ENCODE measurements at places on chromosomes 2 and 18.

DNA sequence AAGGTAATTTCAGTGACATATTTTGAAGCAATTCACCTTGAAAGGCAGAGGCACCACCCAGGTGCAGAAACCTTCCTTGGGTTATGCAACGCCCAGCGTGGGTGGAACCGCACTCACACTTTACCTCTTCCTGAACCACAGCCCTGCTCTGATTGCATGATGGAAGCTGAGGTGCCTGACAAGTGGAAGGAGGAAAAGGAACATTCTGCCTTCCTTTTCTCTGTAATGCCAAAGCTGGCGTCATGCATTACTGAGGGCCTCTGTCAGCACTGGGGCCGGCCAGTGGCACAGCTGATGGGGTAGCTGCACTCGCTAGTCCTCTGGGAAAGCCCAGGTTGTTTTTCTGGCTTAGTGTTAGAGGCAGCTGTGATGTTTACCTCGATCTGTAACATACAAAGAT, 266.5 kb downstream of the NEDD4L start:
- DNase-seq: no peak

DNA sequence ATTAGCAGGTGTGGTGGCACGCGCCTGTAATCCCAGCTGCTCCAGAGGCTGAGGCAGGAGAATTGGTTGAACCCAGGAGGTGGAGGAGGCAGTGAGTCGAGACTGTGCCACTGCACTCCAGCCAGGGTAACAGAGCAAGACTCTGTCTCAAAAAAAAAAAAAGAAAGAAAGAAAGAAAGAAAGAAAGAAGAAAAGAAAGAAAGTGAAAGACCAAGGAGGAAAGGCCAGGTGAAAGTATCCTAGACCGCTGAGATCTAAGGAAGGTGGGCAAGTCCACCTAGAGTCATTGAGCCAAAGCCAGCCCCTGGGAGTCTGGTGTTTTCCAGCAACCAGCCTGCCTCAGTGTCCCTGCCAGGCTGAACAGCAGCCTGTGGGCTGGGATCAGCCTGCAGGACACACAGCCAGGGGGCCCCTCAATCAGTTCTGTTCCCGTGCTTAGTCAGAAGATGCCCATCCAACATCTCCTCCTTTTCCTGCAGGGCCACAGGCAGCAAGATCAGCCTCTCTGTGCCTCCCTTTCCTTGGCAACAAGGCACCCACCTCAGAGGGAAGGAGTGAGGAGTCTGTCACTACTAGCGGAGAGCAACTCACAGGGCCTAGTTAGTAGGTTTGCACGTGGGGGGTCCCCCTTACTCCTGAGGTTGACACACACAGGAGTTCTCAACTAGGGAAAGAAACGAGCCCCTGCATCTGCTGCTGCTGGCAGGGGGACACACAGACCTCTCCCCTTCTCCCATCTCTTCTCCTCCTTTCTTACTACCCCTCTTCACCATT, 64.1 kb downstream of the SMAD7 start:
- DNase-seq: no peak

DNA sequence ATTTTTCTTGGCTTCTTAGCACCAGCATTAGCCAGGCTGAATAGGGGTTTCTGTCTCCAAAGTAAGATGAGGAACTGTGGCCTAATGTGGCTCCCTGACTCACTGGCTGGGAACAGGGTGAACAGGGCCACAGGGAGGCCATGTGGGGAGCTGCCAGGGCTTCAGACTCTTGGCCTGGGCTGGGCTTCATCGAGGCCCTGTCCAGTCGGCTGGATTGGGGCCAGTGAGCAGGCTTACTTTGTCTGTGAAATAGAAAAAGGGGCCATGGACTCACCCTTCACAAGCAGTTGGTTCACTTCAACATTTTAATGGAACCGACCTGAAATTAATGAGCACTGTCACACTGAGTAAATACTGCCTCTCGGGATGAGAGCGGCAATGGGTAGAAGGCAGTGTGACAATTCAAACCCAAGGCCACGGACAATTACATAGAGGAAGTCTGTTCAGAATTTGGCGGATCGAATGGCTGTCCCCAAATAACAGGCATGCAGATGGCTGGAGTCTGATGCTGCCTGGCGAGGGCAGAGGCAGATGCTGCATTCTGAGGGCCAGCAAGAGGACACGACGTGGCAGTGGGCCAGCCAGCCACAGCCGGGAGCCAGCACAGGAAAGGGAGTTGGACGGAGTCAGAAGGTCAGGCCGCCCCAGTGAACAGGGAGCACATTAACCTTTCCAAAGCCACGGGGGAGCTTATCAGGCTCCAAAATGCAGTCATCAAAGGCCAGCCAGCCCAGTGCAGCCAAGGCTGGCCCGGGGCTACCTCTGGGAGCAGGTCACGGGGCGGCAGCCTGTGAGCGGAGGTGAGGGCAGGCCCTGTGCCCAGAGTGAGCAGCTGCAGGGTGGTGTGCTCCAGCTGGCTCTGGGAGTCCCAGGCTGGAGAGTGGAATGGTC, 146.6 kb upstream of the REV1 start:
- no peak for DNase-seq

DNA sequence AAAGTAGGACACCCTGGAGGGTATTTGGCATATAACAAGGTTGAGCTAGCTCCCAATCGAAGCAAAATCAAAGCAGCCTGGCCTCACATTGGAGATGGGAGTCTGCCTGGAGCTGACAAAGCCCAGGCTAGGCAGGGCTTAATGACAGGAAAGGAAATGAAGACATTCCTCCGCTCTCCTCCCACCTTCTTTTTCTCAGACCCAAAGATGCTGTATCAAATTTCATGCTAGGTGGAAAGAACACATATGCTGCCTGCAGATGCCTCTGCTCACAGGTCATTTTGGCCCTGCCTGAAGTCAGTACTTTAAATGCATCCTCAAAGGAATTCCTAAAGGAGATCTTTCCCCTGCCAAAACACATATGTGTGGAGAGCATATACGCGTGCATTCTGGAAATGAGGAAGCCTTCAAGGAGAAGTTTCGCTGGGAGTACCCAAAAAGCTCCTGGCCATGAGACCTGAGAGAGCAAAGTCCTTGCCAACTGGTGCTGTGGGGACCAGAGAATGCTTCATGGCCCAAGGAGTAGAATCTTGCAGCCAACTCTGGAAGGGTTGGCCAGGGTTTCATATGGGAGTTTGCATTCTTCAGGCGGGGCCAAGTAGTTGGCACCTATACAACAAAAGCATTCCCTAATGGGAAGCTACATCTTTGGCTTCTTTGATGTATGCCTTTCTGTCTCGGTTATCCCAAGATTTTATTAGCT, 88.0 kb downstream of the AQP4 start:
- no peak for DNase-seq

DNA sequence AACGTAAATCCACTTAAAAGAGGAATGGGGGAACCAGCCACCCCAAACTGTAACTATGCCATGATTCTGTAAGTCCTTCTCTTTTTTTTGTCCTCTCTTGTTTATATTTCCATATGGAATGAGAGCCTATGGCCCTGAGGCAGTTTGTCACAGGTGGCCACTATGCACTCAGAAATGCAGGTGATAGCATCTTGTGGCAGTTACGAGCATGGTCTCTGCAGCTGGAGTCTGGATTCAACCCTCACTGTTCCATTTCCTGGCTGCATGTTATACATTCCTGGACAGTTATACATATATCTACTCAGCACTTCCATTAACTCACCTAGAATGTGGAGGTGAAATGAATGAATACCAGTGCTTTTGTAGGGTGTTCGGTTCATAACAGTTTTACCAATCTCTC, 291.5 kb upstream of the FANCL start:
- DNase-seq: no peak

DNA sequence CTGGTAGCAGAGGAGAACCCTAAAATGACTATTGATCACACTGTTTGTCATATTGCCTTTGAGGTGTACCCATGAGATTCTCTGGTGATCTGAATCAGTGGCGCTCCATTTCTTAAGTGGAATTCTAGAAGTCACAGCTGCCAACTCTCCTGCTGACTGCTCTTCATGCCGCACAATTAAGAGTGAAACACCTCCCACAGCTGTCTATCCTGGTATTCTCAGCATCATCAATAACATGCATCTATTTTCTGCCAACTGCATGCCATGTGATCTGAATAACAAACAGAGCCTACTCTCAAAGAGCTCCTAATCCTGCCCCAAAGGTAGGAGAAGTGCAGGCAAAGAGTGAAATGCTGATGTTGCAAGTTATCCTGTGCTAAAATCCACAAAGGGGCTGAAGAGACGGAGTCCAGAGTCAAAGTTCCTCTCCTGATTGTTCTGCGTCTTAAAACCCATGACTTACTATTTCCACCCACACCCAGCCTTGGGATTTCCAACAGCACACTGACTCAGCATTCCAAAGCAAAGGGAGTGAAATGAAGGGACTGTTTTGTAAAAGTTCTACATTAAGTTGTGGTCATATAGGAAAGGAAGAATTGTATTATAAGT, 13.7 kb upstream of the DAPL1 start:
- no peak for DNase-seq

DNA sequence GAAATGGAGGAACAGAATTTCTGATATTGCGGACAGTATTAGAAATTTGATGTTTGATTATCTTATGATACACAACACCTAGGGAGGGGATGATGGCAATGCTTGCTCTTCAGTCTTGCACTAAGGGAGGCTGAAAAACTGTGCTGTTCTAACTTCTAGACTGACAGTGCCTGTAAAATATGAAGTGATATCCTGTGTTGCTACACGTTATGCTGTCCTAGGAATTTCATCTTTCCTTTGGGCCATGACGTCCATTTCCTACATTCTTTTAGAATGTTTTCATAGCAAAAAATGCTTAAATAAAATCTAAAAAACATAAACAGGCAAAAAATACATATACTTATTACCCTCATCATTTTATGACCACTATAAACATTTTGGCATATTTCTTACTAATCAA, 55.3 kb downstream of the OSBPL1A start:
- DNase-seq: no peak

GRCh38 chr2:1715184-1716013, 28.9 kb downstream of the PXDN start:
- no peak for DNase-seq

GRCh38 chr2:173191601-173192000, 116.0 kb downstream of the MAP3K20 start:
- no peak for DNase-seq

DNA sequence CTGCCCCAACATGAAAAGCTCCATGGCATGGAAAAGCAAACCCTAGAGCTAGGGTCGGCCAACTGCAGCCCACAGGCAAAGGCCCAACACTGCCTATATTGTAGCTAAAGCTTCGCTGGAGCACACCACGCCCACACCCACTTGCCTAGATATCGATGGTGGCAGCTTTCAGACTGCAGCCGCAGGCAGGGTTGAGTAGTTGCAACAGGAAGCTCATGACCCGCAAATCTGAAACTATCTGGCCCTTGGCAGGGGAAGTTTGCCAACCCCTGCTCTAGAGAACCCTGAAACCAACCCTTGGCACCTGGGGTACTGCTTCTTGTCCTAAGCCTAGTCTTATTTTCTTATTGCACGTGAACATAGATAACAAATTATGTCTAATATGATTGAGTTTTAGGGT, 250.0 kb downstream of the SOX11 start:
- no peak for DNase-seq

- no peak for DNase-seq
These were observed 623.8 kb upstream of the NXPH2 start for GRCh38 chr2:139403948-139404347.

GRCh38 chr18:63858456-63858855, 29.0 kb upstream of the SERPINB2 start:
- no peak for DNase-seq

DNA sequence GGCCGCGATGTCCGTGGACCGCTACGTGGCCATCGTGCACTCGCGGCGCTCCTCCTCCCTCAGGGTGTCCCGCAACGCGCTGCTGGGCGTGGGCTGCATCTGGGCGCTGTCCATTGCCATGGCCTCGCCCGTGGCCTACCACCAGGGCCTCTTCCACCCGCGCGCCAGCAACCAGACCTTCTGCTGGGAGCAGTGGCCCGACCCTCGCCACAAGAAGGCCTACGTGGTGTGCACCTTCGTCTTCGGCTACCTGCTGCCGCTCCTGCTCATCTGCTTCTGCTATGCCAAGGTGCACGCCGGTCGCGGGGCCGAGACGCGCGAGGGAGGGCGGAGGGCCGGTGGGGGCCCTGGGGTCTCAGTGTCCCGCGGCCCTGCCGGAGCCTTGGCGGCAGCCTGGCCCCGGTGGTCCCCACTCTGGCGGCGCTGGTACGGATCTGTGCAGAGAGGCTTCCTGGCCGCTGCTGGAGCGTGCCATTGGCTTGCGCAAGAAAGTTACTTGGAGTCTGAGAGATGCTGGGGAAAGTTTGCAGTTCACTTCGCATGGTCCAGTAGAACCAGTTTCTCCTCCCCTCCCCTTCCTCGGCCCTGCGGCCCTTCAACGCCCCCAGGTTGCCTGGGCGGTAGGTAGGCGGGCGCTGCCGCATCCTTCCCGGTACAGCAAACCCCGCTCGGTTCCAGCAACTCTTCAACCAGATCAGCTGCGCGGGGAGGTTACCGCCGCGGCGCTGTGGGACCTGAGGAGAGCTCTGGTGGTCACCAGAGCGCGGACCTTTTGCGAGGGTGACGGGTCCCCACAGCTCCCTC, 1.5 kb downstream of the GALR1 start:
- no peak for DNase-seq

Measured in germinal center (tissue), 1 donor.